ENCODE measurements at places on chromosomes 4 and X.

GRCh38 chr4:39066371-39066770, 4.3 kb downstream of the KLHL5 start:
- DNase-seq, result no peak

DNA sequence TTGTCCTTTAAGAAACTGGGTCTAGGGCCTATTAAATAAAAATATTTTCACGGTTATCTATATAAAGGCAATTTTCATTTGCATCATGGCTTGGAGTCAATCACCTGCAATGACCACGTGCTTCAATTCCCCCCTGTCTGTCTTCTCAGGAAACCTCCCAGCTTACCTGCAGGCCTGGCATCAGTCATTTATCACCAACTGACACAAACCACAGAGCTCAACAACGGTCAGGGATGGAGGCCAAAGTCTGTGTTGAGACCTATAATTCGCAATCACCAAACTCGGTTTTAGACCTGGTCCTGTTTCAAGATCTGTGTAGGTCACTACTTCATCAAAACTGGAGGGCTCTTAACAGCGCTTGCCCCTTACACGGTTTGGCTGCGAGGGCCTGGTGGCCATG, 1.9 kb downstream of the SLC9A7 start:
- DNase-seq, result no peak

- DNase-seq, result peak; percentile 32
Measured at GRCh38 chrX:104098151-104098808, 14.0 kb upstream of the ZCCHC18 start.

DNA sequence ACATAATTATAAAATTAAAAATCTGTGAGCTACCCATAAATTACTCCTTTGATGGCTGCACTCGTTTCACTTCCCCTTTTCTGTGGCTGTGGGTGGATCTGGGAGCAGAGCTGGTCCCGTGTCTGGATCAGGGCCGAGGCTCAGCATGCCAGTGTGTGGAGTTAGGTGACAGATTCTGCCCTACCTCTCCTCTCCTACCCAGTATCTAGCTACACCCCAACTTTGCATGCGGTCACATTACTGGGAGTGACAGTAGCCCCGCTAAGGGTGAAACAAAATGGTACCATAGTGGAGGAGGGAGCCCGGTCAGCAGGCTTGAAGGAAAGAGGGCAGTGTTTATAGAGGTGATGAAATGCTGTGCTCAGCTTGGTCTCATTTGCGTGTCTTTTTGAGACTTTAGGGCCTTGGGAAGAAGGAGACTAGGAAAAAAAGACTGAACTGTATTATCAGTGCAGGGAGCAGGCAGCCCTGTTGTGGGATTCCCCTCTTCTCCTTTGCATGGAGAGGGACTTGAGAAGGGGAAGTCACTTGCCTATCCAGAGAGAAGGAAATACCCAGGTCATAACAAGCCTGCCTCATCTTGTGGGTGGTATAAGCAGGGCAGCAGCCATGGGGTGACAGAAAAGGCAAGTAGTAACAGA, 48.4 kb downstream of the ARHGAP10 start:
- DNase-seq, result no peak

DNA sequence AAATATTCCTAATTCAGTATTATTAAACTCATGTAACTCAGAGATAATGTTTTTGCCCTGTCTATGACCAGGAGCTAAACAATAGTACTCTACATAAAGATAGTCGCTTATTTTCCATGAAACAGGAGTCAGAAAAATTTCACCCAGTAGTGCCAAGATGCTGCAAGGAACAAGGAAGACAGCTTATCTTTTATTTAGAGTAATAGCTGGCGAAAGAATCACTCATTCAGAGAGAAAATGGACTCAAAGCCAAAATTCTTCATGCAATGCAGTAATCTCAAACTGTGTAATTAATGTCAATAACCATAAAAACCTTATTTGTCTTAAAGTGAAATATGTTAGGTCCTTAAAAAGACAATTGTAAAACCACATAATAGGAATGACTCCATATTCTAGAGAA, 477.8 kb downstream of the ANKRD50 start:
- DNase-seq, result no peak

Measured in stromal cell of bone marrow (primary cell).